ENCODE measurements at places on chromosomes 11 and 22.

DNA sequence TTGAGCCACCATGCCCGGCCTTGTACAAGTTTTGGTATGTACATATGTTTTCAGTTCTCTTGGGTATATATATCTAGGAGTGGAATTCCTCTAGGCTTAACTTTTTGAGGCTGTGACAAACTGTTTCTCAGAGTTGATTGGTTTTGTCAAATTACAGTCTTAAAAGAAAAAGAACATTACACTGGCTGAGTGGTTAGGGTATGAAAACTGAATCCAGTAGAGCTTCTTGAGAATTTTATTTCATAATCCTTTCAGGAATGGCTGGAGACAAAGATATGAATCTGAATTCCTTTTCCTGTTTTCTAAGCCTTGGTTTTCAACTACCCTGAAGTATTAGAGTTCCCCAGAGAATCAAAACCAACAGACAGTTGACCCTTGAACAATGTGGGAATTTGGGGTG is 6.5 kb downstream of the METTL15 start:
- DNase-seq: no peak

DNA sequence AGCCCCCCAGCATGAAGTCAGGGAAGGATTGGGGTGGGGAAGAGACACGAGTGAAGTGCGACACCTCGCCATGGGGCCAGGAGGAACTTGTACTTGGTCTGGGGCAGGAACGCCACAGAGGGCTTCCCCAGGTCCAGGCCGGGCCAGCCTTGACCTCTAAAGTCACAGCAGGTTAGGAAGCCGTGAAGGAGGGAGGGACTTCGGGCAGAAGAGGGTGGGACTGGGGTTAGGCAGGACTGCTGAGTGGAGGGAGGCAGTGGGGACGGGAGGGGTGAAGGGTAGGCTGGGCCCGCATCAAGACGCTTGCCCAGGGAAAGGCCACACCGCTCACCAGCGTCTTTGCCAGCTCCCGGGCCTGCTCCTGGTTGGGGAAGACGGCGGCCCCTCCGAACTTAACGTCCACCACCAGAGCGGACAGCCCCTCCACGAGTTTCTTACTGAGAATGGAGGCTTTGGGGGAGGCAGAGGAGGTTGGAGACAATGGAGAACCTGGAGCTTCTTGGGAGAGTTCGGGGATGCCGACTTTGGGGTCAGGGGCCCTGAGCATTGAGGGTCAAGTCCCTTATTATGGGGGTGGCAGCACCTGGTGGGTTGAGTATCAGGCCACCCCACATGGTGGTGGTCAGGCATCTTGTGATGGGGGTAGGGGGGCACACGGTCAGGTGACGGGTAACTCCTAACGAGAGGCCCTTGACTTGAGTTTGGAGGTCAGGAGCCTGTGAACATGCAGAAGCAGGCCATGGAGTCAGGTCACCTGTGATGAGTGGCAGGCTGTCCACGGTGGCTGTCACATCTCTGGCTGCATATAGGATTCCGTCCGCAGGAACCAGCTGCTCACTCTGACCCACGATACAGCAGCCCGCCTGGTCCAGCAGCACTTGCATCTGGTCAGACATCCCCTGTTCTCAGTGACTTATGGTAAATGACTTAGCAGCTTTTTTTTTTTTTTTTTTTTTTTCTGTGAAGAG is 1.7 kb upstream of the SCO2 start:
- DNase-seq: peak; percentile 19

DNA sequence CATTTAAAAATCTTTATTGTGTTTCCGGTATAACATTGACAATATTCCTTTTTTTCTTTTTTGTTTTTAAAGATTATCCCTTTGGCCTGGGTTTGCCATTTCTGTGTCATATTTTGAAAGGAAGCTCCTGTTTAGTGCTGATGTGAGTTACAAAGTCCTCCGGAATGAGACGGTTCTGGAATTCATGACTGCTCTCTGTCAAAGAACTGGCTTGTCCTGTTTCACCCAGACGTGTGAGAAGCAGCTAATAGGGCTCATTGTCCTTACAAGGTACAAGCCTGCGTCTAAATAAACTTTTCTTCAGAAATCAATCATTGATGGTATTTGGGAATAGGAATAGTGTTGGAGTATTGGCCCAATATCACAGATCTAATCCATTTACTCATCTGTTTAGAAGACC is 19.8 kb downstream of the PIWIL4 start:
- DNase-seq: peak; percentile 36

- DNase-seq: no peak
Observed at GRCh38 chr11:132050049-132050448, 679.6 kb downstream of the NTM start.

GRCh38 chr11:33694346-33695050 is 6.1 kb downstream of the C11orf91 start:
- no peak for DNase-seq

GRCh38 chr11:22432291-22433093 is 94.3 kb downstream of the SLC17A6 start:
- DNase-seq: no peak

DNA sequence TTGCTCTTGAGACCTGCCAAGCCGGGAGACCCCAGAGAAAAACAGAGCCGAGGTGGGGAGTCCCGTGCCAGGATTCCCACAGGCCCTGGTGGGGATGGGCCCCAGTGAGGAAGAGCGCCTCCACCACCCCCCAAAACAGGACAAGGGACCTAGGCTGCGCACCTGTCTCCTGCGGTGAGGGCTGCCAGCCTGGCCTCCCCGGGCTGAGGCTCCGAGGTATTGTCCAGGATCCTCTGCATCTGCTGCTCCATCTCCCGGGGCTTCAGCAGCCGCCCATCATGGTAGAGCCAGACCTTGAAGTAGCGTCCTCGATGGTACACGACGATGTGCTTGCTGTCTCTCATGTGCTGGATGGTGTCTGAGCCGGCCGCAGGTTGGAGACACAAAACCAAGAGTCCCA is 33.3 kb upstream of the TESMIN start:
- DNase-seq: no peak

DNA sequence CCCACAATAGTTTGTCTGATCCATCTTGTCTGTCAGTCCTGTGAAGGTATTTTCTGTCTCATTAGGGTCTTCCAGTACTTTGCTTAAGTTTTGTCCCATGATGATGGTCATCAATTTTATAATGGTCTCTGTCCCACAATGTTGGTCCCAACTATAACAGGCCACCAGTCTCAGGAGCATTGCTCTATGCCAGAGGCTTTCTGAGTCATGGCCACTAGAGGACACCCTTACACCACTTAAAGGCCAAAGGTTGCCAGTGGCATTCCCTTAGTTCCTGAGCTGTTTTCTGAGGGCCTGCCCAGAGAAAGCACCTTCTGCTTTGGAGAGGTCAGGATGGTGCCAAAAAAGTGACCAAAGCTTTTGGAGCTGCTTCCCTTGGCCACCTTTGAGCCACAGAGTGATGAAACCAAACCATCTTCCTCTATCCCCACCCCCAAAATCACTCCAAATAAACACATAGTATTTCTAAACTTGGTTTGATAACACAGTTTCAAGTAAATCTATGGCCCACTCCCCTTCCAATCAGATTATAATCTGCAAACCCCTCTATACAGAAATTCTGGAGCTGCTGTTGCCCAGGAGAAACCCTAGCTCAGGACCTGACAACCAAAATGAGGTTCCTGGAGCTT is 19.3 kb downstream of the EIF3F start:
- peak; percentile 88 for DNase-seq

GRCh38 chr11:66325263-66325671 is 8.4 kb upstream of the CD248 start:
- no peak for DNase-seq

DNA sequence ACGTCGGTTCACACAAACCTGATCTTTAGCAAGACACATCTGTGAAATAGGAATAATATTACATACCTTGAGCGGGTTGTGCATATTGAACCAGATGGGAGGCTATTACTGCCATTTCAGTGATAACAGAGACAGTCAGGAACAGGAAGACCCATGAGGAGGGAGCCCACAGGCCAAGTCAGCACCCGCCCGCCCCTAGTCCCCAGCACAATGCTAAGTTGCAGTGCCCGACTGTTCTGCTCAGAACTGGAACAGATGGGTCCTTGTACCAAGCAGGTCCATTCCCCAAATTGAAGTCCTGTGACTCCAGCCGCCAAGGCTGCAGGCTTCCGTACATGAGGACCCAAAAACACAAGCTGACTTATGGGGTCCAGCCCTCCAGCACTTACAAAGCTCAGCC is 9.3 kb downstream of the CXCR5 start:
- no peak for DNase-seq

DNA sequence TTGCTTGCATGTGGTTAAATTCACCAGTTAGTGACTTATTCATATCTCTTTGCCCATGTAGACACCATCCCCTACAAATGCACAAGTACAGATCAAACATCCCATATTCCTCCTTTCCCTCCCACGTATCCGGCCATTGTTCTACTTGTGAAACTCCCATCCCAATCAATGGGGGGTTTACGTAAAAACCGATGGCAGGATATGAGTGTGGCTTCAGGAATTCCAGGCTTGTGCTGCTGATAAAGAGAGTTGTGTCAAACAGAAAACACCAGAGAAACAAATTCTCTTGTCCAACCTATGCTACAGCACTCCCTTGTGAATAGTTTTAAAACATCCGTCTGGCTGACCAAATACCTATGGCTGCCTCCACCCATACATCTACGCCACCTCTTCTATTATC is 15.5 kb downstream of the FLI1 start:
- no peak for DNase-seq

DNA sequence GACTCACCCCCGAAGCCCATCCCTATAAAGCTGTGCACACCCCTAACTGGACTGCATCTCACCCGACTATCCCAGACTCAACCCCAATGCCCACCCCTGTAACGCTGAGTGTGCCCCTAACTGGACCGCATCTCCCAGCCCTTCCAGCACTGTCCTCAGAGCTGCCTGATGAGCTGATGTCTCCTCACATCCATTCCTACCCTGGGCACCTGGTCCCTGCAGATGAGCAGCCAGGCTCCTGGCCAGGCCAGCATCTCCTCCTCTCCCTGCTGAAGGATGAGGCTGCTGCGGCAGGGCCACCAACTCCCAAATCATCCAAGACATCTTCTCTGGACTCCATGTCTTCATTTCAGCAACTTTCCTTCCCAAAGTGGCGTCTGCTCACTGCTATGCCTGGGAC is 332.1 kb downstream of the CTTN start:
- no peak for DNase-seq

GRCh38 chr11:70727899-70728620 is 329.7 kb downstream of the CTTN start:
- no peak for DNase-seq

- no peak for DNase-seq
Observed at GRCh38 chr11:119423509-119424254, 710 bp upstream of the THY1 start.

- no peak for DNase-seq
Observed at GRCh38 chr11:130675371-130675821, 227.0 kb downstream of the ADAMTS15 start.

- DNase-seq: peak; percentile 64
Observed at GRCh38 chr11:82775736-82776346, 42.2 kb upstream of the FAM181B start.

GRCh38 chr11:40722179-40722795 is 737.2 kb downstream of the LRRC4C start:
- peak; percentile 51 for DNase-seq

GRCh38 chr11:82864268-82864667 is 36.0 kb downstream of the PRCP start:
- peak; percentile 70 for DNase-seq

- DNase-seq: no peak
Observed at GRCh38 chr11:831961-832528, 707 bp upstream of the CD151 start.

- DNase-seq: no peak
Observed at GRCh38 chr11:102154806-102155205, 44.6 kb downstream of the YAP1 start.

- no peak for DNase-seq
Observed at GRCh38 chr11:83054001-83054400, 17.7 kb downstream of the RAB30 start.

DNA sequence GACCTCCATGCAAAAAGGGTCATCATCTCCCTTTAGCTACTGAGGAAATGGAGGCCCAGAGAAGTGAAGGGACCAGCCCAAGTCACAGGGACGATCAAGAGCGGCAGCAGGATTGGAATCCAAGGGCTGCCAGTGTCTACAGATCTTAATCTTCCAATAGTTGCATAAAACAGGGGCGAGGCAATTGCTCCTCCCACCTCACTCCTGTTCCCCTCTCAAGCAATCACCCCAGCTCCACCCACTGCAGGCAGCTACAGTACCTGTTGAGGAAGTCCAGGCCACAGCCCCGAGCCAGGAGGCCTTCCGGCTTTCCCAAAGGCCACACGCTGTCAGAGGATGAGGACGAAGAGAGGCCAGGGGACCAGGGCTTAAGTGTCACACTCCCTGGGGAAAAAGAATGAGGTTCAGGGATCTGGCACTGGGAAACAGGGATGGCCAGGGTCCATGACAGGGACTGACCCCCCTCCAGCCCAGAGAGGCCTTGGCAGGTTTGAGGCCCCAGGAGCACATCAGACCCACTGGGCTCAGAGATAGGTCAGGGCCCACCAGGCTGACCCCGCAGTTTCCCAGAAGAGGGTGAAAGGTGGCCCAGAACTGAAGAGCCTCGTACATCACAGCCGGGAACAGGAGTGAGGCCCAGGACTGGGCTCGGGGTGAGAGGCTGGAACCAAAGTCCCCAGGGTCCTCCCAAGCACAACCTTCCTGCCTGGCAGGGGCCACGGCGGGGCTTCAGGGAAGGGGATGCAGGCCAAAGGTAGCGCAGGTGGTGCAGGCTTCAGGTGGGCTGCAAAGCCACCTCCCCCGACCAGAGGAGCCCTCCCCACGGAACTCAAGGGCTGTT is 16.4 kb upstream of the MFNG start:
- DNase-seq: peak; percentile 93

DNA sequence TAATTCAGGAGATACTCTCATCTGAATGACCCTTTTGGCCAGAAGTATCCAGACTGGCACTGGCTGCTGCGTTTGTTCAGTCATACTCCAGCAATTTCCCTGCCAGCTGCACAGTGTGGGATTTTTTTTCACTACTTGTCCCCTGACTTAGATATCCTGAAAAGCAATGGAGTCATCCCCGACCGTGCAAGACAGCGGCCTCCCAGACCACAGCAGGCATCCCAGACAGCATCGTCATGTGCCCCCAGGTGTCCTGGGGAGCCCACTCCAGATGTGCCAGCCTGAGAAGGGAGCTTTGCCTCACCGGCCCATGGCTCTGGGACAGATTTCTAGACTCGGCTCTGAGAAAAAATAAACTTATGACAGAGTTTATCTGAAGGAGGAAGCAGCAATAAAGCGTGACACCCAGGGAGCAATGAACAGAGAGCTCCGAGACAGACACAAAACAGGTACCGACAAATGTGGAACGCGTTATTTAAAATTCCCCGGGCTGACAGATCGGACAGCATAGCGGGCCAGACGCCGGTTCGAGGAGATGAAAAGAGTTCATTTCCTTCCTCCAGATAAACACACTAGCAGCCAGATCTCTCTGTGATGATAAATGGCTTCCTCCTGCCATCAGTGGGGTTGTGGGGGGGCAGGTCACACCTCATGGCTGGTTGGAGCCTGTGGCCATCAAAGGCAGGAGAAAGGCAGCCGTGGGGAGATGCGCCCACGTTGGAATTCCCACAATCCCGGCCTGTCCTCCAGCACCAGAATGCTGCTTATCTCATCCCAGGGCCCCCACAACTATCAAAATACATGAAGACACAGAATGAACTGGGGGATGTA is 106.4 kb upstream of the FGF3 start:
- DNase-seq: no peak

Measured in HT-29 (cell line).